ENCODE measurements at places on chromosomes 3 and 15. TPM values are rescaled to one million over a fixed set of nuclear protein-coding genes. Genes with fewer than 3 reads are reported as not detected.

GRCh38 chr15:49984436-49984835 is 134.6 kb downstream of the ATP8B4 start:
- DNase-seq, result no peak

- no peak for DNase-seq
Measured at GRCh38 chr3:177352424-177352823, 155.1 kb upstream of the TBL1XR1 start.

GRCh38 chr3:197746801-197747237 is 2.9 kb upstream of the FYTTD1 start:
- DNase-seq, result no peak

GLDN gene
- total RNA-seq, result 8.7 TPM

TRIM42 gene
- not detected for total RNA-seq

NMD3 gene
- 61.6 TPM for total RNA-seq
